Gastrocnemius medialis (tissue), 4 donors: ENCODE measurements at places on chromosomes 2 and 18. TPM values are rescaled to one million over a fixed set of nuclear protein-coding genes. Genes with fewer than 3 reads are reported as not detected.
A peak's percentile ranks its signal among the peaks of the same experiment; 100 is the strongest.

Gene LMAN2L
- 8.8 TPM for total RNA-seq

Gene CXCR1
- total RNA-seq = not detected

Gene REG1B
- total RNA-seq = not detected

Gene PRKAG3
- total RNA-seq = 54.6 TPM

Gene ACVR1C
- 0.46 TPM for total RNA-seq

Gene PDCD1
- not detected for total RNA-seq

Gene CSRNP3
- total RNA-seq = 0.07 TPM

Gene FOXI3
- total RNA-seq = not detected

- peak; percentile 67 for DNase-seq
These were observed 5.4 kb upstream of the ITGB6 start for GRCh38 chr2:160205505-160205904.

DNA sequence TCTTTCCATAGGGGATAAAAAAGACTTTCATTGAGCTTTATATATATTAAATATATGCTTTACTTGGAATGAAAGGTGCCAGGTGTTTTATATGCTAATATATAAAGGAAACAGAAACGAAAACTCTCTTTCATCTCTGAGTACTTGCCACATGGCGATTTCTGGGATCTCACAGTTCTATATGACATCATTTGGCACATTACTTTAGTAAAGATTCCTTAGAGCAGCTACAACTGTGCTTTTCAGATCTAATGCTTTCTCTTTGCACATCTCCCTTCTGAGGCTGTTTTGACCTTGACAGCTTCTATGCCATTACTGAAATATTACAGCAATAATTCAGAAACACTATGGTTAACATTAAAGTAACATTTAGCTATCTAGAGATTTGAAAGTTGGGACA lies 1082.9 kb upstream of the CDH2 start:
- no peak for DNase-seq

- DNase-seq = no peak
These were observed 4.0 kb downstream of the SLC4A3 start for GRCh38 chr2:219631406-219631891.

DNA sequence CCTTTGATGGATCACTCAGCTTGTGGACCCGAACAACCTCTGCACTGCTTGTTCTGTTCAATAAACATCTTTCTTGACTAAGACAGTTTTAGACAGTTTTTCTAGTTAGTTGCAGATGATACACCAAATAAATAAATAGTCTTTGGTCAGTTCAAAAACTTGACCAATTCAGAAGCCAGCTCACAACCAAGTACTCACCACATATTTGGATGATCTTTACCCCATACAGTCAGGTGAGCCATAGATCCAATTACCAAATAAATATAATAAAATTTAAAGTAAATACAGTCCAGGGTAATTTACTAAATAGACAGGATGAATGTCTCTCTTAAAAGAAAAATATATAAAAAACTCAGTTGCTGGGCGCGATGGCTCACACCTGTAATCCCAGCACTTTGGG lies 18.2 kb downstream of the SCN3A start:
- DNase-seq = no peak

DNA sequence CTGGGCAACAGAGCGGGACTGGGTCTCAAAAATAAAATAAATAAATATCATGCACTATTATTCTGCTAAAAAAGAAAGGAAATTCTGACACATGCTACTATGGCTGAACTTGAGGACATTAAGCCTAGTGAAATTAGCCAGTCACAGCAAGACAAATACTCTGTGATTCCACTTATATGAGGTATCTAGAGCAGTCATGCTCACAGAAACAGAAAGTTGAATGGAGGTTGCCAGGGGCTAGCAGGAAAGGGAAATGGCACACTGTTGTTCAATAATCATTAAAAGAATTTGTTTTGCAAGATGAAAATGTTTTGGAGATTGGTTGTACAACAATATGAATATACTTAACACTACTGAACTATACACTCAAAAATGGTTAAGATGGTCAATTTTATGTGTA lies 60.8 kb downstream of the NCKAP1 start:
- no peak for DNase-seq

- DNase-seq = no peak
These were observed 197.7 kb upstream of the STON1 start for GRCh38 chr2:48332286-48332685.

GRCh38 chr18:62420513-62421209 lies 95.6 kb downstream of the TNFRSF11A start:
- DNase-seq = no peak

GRCh38 chr18:59358414-59358711 lies 702 bp downstream of the LMAN1 start:
- peak; percentile 54 for DNase-seq

- DNase-seq = no peak
These were observed 51.4 kb upstream of the SPAG16 start for GRCh38 chr2:213232649-213233437.

DNA sequence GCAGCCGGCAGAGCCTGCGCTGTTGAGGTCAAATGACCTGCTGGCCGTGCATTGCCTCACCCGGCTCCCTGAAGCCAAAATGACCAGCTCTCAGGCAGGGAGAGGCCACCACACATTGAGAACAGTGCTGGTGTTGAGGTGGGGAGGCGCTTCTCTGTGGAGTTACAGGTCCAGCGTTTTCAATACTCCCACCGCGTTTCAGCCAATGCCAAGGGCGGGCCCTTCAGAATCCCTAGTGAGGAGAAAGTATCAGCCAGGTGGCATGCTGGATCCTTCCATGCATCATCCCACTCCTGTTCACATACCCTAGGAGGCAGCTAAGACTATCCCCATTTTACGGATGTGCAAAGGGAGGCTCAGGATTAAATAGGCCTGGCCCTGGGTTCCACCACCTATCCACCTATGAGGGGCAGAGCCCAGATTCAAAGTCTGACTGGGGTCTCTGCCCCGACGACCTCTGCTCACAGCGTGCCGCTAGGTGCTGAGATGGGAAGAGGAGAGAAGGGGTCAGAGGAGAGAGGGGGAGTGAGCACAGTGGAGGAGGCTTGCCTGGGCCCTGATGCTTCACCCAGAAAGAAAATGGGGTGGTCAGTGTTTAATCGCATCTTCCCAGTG lies 137.6 kb upstream of the ID2 start:
- DNase-seq = no peak

DNA sequence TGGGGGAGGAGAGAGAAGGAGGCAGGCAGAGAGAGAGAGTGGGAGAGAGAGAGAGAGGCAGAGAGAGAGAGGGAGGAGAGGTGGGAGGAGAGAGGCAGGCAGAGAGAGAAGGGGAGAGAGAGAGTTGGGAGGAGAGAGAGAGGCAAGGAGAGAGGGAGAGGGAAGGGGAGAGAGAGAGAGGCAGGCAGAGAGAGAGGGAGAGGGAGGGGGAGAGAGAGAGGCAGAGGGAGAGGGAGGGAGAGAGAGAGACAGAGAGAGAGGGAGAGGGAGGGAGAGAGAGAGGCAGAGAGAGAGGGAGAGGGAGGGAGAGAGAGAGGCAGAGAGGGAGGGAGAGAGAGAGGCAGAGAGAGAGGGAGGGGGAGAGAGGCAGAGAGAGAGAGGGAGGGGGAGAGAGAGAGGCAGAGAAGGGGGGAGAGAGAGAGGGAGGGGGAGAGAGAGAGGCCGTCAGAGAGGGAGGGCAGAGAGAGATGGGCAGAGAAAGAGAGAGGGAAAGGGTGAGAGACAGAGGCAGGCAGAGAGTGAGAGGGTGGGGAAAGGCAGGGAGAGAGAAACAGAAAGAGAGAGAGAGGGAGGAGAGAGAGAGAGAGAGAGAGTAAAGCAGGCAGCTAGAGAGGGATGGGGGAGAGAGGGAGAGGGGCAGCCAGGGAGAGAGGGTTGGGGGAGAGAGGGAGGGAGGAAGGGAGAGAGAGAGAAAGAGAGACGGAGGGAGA lies 122.2 kb upstream of the PXDN start:
- no peak for DNase-seq

DNA sequence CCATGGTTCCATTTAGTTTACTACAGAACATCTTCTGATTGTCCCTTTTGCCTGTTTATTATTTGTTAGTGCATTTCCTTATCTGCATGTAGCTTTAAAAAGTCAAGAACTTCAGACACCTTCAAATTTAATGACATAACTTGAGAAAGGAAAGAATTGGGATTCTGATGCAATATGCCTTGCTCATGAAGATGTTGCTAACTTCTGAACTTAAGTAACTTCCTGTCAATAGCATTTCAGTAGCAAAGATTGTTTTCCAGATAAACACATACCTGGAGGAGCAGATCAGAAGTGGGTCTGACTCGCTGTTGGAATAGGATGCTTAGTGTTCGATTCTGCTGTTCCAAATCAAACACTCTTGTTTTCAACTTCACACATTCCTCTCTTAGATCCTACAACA lies 190.2 kb upstream of the LYPD1 start:
- no peak for DNase-seq

DNA sequence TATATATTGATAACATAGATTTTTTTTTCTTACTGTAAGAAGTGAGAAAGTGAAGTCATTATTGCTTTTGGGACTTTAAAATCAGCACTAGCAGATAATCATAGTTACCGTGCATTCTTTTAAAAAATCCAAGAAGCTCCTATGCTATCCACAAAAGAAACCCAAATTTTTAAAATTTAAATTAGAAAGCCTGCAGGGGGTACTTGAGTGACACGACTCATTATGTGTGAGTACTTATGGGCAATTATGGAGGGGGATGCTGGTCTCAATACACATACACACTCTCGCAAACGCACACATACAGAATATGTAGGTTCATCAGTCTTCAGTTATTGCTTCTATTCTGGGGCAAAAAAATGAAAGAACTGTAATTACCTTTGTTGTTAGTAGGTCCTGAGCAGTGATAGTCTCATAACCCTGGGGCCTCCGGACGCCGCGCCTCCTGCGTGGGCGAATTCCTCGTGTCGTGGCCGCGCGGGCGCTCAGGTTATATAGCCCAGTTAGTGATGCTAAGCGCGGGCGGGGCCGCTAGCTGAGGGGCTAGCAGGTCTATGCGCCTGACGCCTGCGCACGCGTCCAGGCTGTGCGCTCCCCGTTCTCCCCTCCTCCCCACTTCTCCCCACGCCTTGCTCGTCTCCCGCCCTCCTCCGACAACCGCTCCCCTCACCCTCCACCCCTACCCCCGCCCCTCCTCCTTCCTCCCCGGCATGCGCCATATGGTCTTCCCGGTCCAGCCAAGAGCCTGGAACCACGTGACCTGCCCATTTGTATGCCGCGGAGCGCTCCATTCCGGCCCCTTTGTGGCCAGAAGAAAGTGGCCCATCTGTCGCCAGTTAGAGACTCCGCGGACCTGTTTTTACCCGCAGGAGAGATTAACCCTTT lies at the start of gene NEUROD1:
NEUROD1 (minus strand) TSS at position 463 of the 882 bp plus-strand sequence. CDS start 1,657 bp downstream, outside the sequence.
- no peak for DNase-seq

DNA sequence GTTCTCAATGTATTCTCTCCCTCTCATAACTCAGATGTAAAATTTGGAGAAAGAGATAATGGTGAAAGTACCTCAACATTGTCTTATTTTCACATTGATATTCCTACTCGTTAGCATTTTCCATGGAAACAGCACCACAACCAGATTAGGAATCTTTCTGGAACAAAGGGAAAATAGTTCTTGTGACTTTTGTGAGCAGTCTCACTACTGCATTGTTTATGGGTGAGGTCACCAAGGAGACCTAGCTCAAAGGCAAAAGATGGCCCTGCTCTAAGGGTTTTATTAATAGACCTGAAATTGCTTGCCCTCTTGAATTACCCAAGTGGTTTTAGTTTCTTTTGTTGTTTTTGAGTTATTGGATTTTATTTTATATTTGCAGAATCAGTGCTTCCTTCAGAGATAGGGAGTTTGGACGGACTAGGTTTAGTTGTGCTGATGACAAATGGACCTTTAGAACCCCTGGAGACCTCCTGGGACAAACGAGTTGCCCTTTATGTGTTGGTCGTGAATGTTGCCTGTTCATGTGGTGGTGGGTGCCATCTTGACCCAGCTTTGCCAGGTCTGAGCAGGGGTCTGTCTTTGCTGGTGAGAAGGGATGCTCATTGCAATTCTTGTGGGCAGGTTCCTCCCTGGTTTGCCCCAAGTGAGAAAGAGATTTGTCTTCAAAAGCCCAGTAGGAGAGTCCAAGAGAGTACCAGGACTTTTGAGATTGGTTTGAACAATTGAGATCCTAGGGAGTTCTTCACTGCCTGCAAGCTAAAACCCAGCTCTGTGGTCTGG lies 58.1 kb downstream of the INPP4A start:
- DNase-seq = no peak

GRCh38 chr2:224174990-224175389 lies 135.9 kb upstream of the SERPINE2 start:
- DNase-seq = no peak

DNA sequence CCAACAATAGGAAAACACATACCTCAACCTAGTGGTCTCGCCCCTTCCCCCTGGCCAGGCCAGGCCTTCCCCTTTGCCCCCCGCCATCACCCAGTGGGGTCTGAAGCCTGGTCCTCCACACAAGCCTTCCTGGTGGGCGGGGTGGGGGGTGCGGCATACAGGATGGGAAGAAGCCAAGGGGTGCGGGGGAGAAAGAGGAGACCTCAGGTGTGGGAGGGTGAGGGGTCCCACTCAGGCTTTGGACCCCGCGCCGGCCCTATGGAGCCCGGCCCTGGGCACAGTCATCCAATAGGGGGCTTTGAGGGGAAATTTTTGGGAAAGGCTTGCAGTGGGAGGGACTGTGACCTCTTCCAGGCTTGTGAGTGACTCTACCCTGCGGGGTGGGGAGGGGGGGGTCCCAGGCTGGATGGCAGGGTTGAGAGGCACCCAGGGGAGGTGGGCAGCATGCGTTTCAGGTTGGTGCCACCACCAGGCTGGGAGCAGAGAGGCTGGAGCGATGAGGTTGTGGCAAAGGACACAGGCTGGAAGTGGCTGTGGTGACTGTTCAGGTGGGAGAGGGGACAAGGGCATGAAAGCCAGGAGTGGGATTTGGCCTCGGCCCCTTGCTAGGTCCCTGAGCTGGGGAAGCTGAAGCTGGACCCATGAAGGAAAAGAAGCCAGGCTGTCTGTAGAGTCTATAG lies 1.3 kb downstream of the SLC66A3 start:
- DNase-seq = no peak

DNA sequence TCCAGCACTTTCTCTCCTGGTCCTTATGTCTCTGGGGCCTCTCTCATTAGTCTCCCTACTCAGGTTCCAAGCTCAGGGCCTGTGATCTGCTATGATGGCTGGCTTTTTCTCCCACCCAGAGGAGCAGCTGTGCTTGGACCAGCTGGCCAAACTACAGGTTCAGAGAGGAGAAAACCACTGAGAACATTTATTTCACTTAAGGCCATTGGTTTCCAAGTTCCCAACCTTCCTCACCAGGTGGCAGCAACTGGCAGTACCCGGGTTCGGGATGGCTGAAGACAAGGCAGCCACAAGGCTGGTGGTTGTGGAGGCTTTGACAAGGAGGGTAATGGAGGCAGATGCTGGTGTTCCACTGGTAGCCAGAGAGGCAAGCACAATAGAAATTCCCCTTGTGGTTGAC lies 29.9 kb upstream of the SELENOI start:
- DNase-seq = no peak

GRCh38 chr2:9466147-9466683 lies 8.1 kb upstream of the IAH1 start:
- no peak for DNase-seq

GRCh38 chr2:48601349-48601748 lies 16.3 kb upstream of the GTF2A1L start:
- DNase-seq = no peak
